ENCODE measurements at places on chromosomes 2 and 18. TPM values are rescaled to one million over a fixed set of nuclear protein-coding genes. Genes with fewer than 3 reads are reported as not detected.

The SKA1 gene
- total RNA-seq: 0.65 TPM

The CCDC74A gene
- 0.35 TPM for total RNA-seq

The EVX2 gene
- not detected for total RNA-seq

The LTBP1 gene
- total RNA-seq: 79.9 TPM

GRCh38 chr2:7625392-7626138 lies 708.4 kb downstream of the RNF144A start:
- DNase-seq: no peak

- no peak for DNase-seq
These were observed 32.1 kb downstream of the PPM1B start for GRCh38 chr2:44200759-44201158.

DNA sequence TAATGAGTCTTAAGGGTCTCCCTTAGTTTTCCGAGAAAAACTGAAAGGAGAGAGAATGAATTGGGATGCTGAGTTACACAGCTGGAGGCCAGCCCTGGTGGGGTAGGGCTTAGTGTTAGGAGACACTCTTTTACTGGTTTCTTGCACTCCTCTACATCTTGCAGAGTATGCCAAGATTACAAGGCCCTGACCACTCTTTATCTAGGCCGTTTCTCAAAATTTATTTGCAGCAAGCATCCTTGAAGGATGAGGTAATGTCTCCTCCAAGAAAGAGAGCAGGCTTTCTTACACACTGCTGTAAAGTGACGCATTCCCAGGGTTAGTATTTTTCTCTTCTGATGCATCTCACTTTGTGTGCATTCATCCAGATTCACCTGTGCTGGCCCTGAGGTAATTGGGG lies 166.2 kb downstream of the TDRD15 start:
- DNase-seq: no peak

GRCh38 chr2:176283291-176284068 lies 14.2 kb downstream of the MTX2 start:
- no peak for DNase-seq

DNA sequence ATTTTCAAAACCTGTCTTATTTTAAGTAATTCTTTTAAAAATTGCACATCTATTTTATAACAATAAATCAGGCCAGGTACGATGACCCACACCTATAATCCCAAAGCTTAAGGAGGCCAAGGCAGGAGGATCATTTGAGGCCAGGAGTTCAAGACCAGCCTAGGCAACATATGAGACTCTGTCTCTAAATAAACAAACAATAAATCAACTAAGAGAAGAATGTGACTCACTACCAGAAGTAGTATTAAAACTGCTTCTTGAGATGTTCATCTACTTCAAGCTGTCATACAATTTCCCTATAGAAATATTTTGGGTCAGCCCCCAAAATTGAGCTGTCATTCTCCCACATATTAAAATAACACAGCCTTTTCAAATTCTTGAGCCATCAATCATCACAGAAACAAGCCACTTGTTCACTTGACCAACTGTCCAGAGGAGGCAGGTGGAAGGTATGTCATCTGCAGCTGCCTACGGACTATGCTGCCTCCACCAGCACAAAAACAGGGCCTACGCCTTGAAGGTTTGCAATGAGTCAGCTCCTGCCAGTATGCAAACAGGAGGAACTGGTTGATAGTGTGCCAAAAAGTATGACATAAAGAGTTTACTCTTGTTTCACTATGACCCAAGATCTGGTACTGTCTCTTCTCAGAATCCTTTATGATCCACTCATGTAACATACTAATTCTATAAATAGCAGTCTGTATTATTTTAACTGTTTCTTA lies 33.6 kb downstream of the KIDINS220 start:
- no peak for DNase-seq

GRCh38 chr2:180203972-180204371 lies 196.9 kb upstream of the CWC22 start:
- peak; percentile 38 for DNase-seq

- DNase-seq: no peak
These were observed 159.5 kb upstream of the GYPC start for GRCh38 chr2:126496493-126496892.

GRCh38 chr2:134572314-134573084 lies 146.3 kb downstream of the TMEM163 start:
- no peak for DNase-seq

- DNase-seq: no peak
These were observed 53.3 kb upstream of the TFCP2L1 start for GRCh38 chr2:121338281-121338680.

DNA sequence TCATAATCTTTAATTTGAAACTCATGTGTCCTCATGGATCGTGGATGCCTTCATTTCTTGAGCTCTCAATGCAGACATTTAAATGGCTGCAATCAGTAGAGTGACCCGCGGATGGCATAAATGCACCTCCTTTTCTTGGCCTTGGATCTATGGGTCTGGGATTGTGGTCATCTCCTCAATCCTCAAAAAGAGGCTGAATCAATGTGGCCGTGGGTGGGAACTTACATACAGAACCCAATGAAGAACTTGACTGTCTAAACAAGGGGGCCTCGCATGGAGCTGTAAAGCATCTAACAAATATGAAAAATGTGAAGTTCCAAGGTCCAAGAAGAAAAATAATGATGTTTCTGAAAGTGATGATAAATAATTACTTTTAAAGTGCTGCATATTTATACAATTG lies 2.9 kb downstream of the HOXD13 start:
- DNase-seq: no peak
